ENCODE measurements at places on chromosomes 2 and 18.
A peak's percentile ranks its signal among the peaks of the same experiment; 100 is the strongest.

DNA sequence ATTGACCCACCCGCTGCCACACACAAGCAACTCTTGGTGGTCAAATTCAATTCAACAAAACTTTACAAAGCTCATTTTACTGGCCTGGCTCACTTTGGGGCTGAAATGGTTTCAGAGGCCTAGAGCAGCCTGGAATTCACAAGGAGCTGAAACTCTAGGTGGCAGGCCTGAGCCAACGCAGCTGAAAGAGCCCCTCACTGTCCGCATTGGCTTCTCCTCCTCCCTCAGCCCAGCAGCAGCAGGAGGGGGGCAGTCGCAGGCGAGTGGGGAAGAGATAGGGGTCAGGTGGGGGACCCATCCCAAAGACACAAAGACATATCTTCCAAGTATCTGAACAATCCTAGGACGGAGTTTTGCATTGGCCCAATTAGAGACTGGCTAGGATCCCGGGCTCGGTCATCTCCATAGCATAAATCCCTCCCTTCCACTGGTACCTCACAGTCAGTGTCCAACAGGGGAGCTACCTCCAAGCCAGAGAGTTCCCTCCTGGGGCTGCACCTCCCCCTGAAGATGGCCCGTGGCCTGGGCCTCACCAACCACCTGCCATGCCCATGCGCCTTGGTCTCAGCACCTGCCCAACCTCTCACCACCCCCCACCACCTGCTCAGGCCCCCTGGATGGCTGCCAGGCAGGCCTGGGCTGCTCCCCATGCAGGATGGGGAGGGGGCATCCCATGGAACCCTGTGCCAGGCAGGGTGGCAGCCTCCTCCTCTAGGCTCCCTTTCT is 113.4 kb downstream of the ZBTB7C start:
- DNase-seq: no peak

DNA sequence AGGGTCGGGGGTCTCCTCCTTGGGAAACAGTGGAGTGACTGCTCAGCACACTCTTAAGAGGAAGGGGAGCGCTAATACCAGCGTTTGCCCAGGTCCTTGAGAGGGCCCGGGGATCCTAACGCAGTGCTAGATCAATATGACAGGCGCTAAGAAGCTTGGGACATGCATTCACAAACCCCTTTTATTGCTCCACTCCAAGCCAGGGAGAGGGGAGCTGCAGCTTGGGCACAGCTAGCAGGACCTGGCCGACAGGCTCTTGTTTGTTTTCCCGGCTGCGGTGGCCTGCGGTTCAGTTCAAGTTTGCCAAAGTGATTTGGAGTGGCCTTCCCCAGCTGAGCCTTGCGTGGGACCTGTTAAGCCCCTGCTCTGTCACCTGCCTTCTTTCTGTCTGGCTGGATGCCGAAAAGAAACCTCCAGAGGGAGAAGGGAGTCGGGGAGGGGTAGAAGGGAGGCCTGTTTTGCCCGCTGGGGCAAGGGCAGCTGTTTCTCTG is 152.1 kb downstream of the GLI2 start:
- DNase-seq: no peak

- DNase-seq: no peak
These were observed 108.4 kb downstream of the MEIS1 start for GRCh38 chr2:66543257-66543767.

DNA sequence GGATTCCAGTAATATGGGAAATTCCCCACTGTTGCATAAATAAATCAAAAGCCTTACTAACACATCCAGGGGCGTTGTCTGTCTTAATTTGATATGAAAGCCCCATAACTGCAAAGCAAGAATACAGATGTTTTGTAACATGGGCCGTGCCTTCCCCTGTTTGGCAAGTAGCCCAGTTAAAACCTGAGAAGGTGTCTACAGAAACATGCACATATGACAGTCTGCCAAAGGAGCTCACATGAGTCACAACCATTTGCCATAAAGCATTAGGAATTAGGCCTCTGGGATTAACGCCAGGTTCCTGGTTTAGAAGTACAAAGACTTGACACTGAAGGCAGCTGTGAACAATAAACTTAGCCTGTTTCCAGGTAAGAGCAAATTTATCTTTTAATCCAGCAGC is 43.1 kb upstream of the LONRF2 start:
- no peak for DNase-seq

GRCh38 chr2:17918789-17919188 is 40.3 kb downstream of the KCNS3 start:
- peak; percentile 30 for DNase-seq

DNA sequence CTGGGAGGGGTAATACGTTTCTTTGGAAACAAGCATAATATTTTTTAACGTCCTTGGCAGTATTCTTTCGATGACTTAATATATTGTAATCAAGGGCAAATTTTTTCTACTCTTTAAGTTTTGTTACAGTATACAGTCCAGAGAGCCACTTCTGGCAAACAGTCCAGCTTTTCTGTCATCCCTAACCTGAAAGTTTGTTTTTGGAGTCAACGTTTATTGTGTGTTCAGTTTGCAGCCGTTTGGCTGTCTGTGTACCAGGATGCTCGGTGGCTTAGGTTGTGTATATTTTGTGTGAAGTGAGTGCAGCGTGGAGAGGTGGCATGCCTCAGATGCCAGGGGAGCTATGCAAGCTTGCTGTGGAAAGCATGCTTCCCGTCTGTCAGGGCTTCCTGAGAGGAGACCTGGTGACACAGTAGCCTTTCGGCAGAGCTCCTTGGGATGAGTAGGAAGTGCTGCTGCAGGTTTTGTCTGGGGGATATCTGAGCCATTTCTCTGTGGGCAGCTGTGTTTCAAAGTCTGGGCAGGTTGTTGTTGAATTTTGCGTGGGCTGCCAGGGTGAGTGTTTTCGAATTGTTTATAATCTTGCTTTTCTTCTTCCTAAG is 14.7 kb downstream of the MAP3K20 start:
- no peak for DNase-seq

Measured in GDM1 (cell line).